Effector memory CD8-positive, alpha-beta T cell (primary cell): ENCODE measurements at places on chromosomes 7 and 10.

- no peak for DNase-seq
These were observed 5.7 kb downstream of the NOS3 start for GRCh38 chr7:150996376-150997074.

DNA sequence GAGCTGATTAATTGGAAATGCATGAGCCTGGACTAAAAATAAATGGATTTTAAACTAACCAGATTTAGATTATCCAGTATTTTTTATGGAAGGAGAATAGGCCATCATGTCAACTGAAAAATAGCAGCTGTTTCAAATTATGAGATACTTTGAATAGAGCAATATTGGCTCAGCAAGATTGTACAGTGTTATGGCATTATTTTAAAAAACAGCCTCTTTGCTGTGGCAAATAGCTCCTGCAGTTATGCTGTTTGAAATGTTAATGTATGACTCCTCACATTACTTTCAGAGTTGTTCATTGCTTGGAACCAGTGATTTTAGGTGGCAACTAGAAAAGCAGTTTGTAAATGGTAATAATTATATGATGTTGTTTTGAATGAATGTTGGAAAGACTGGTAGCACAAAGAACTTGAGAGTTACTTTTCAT lies 244.5 kb downstream of the KIAA1217 start:
- no peak for DNase-seq

GRCh38 chr10:23344241-23344841 lies at the start of gene C10orf67:
Gene C10orf67 (minus strand): TSS chr10:23344797. CDS start chr10:23344774, 23 bp downstream.
- no peak for DNase-seq

- no peak for DNase-seq
These were observed 569.5 kb downstream of the SORCS3 start for GRCh38 chr10:105210546-105210945.

DNA sequence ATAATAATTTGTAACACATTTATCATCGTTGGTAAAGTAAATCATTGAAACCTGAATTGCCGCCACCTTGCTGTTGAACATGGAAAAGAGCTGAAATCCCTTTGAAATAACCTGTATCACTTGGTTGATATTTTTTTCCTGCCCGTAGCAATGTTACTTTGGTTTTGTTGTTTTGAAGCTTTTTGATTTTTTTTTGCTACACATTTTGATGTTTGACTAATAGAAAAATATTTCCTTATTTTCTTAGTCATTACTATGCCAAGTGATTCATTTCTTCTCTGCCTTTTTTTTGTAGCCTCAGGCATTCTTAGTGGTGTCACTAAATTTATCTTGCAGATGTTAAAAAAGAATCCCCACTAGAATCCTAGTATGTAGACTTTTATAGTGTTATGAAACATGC lies 235.1 kb upstream of the MEOX2 start:
- no peak for DNase-seq

GRCh38 chr10:85665078-85665477 lies 701.5 kb downstream of the GRID1 start:
- no peak for DNase-seq

GRCh38 chr7:6725003-6725402 lies 18.3 kb upstream of the ZNF12 start:
- DNase-seq = no peak

- no peak for DNase-seq
These were observed 5.0 kb downstream of the ZRANB1 start for GRCh38 chr10:124946945-124947344.

- DNase-seq = no peak
These were observed 38.2 kb upstream of the PFKFB3 start for GRCh38 chr10:6164271-6165095.

GRCh38 chr7:141073641-141074161 lies at the start of gene TMEM178B:
Gene TMEM178B (plus strand): TSS chr7:141074064.
- DNase-seq = no peak

GRCh38 chr10:33132626-33133025 lies 174.6 kb upstream of the ITGB1 start:
- DNase-seq = no peak

DNA sequence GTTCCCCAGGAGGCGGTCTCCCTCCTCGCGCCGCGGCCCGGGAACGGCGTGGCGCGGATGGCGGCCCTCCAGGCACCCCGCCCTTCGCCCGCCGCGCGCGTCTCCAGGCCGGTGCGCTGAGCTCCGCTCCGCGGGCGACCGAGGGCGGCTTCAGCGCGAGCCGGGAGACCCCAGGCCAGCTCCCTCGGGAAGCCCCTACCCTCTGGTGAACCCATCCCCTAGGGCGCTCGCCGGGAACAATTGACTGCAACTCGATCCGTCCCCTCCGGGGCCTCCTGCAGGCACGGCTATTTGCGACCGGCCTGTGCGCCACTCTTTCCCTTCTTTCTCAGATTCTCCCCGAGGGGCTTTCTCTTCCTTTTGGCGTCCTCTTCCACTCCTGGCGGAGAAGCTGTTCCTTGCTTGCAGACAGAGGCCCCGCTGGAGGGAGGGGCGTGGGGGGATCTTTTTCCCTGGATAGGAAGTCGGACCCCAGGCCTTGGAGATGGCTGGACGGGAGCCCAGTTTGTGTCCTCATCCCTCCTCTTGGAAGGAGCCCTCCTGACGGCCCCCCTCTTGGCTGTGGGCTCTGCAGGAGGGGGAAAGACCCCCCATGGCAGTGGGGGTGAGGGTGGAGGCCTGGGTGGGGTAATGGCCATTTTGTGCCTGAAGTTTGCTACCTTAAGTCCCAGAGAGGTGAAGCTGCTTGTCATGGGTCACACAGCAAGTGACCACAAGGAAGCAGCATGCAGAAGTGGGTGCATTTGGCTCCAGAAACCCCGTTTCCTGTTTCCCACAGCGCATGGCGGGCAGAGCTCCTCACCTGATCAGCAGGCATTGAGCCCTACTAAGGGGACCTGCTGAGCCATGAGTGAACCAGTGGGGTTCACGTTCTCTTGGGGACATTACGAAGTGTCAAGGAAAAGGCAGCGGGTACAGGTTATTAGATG lies 171.2 kb upstream of the TNRC18 start:
- DNase-seq = no peak

GRCh38 chr10:11866199-11866925 lies 43.2 kb downstream of the PROSER2 start:
- DNase-seq = no peak

- no peak for DNase-seq
These were observed 60.8 kb upstream of the ELN start for GRCh38 chr7:73966941-73967831.

GRCh38 chr10:115125505-115125904 lies 32.3 kb downstream of the ATRNL1 start:
- no peak for DNase-seq

DNA sequence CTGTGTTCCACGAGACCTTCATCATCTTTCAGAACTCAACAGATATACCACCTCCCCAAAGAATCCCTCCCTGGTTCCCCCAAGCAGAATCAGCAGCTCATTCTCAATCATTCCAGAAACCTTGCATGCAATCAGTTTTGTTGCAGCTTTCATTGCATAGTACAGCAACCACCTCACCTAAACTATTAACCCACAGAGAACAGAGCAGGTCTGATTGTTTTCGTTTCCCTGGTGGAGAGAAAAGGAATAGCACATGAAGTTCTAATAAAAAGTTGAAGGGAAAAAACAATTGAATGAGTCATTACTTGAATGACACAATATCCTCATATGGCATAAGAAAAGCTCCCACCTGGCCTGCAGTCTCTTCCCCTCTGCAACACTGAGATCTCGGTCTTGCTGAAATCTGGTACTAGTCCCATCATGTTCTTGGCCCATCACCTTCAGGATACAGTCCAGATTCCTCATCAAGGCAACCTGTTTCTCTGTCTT lies 147.1 kb upstream of the GDF10 start:
- no peak for DNase-seq

- DNase-seq = no peak
These were observed 148.3 kb upstream of the TCF7L2 start for GRCh38 chr10:112801748-112802147.

GRCh38 chr10:91410638-91411371 lies 661 bp downstream of the HECTD2 start:
- DNase-seq = no peak

GRCh38 chr10:95277201-95277570 lies 13.6 kb downstream of the PDLIM1 start:
- no peak for DNase-seq

DNA sequence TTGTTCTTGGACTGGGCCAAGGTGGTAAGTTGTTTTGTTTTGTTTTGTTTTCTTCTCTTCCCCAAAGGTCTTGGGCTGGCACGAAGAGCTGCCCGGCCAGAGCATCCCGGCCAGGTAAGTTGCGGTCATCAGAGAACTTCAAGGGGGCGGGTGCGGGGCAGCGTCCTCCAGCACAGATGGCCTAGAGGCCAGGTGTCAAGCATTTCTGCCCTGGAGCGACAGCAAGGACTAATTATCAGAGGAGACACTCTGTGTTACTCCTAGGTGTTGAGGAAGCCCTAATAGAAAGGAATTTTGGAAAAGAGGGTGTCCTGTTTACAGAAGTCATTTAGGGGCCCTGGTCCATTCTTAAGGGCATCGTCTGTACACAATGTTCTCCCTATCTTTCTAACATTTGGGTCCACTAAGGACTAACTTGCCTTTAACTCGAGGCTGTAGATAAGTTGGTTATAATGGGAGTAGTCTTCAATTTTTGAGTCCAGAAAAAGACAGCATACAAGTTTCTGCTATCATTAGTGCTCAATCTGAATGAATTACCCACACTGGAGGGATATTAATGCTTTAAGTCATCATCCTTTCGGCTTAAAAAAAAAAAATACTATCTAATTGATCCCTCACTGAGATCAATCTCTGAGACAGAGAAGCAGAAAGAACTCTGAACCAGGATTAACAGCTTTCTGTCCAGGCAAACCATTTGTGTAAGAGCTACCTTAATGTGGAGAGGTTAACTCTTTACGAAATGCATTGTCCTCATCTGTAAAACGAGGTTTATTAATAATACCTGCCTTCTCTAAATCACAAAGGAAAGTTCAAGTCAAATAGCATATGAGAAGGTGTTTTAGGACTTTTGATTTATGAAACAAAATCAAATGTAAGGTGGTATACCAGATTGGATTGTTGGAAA lies 1.5 kb downstream of the ITGB8 start:
- DNase-seq = no peak

DNA sequence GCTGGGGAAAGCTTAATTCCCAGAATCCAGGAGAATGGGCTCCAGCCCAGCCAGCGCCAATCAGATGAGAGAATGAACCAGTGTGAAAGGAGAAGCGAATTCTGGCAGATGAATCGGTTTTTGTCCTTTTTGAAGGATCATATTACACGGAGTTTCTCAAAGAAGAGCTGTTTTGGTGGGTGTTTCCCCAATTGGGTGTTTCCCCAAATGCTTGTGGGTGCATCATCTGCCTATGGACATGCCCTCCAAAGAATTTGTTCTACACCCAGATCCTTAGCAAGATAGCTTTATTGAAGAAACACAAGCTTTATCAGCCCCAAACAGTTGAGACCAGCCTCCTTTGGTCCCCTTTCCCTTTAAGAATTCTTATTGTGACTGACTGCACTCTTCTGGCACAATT lies 186.5 kb upstream of the GPR26 start:
- DNase-seq = no peak

- no peak for DNase-seq
These were observed 484.6 kb downstream of the RPS24 start for GRCh38 chr10:78518224-78518623.

GRCh38 chr7:22667562-22668239 lies 59.3 kb upstream of the IL6 start:
- no peak for DNase-seq

- no peak for DNase-seq
These were observed 52.7 kb downstream of the HTR5A start for GRCh38 chr7:155122831-155123230.

- DNase-seq = no peak
These were observed 72.8 kb upstream of the FAM20C start for GRCh38 chr7:119392-120163.

- no peak for DNase-seq
These were observed 94.1 kb downstream of the COL13A1 start for GRCh38 chr10:69895759-69896158.

DNA sequence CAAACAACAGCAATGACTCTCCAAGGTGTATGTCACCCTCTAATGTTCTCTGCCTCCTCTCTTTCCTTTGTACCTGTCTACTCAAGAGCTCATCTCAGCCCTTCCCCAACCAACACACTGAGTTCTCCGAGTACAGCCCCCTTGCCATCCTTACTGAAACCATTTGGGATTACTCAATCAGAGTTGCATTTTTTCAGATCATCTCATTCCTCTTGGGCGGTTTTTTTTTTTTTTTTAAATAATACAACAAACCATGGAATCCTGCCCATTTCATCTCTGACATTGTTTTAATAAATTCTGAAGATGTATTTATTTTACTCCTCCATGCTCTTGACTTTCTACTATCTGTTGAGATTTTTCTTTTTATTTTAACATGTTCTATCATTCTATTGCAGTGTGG lies 4.2 kb upstream of the CREB3L2 start:
- no peak for DNase-seq

DNA sequence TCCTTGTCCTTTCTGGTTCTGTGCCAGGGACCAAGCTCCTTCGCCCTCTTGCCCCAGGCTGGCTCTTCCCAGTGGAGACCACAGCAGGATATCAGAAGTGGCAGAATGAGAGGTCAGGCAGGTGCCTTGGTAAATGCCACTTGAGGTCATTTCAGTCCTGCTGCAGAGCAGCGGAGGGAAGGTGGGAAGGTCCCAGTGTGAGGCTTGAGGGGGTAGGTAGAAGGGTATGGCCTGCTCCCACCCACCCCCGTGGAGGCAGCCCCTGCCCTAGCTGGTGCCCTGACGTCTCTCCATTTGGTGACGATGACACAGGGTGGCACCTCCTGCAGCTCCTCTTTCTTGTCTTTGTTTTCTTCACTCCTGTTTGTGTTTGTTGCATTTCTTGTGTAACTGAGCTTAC lies 538.8 kb downstream of the TCERG1L start:
- DNase-seq = no peak
